Activated T-cell treated with anti-CD3 and anti-CD28 coated beads, Interleukin-2, amount 50 U/mL, for 4 hours (primary cell): ENCODE measurements at places on chromosomes 5 and 9. TPM values are rescaled to one million over a fixed set of nuclear protein-coding genes. Genes with fewer than 3 reads are reported as not detected.

The FOXD4 gene
- total RNA-seq, result 0.10 TPM

The ACSL6 gene
- 25.0 TPM for total RNA-seq

The TMEM245 gene
- 19.6 TPM for total RNA-seq

The GFI1B gene
- total RNA-seq, result 0.87 TPM

The ISL1 gene
- not detected for total RNA-seq

The PLAC8L1 gene
- total RNA-seq, result not detected

DNA sequence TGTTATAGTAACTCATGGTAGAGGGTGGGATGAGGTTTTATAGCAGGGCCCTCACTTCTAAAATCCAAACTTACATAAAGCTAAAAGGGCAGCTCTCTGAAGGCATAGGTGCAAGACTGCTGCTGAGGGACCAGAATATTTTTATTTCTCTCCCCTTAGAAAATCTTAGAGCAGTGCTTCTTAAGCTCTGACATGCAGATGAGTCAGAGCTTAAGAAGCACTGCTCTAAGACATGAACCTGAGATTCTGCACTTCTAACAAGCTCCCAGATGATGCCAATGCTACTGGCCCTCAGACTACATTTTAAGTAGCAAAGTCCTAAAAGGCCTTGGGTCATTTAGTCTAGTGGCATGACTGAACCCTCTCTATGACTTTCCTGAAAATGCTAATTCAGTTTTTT lies 97.6 kb upstream of the SPRY4 start:
- no peak for DNase-seq

GRCh38 chr5:174777583-174777982 lies 53.2 kb downstream of the MSX2 start:
- no peak for DNase-seq

DNA sequence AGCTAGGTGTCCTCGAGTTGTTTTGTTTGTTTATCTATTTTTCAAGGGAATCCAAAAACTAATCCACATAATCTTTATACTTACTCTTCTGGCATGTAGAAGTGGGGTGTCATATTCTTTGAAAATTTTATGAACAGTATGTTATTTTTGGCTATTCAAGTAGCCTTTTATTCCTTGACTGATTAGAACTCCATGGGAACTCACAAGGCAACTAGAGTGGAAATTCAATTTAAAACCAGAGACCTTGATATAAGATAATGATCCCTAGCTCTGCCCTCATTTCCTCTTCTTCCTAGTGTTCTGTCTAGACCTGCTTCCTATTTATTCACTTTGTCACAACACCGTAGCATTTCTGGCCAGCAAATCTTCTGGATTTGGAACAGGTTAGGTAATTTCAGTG lies 1123.7 kb upstream of the C9orf72 start:
- DNase-seq, result no peak

- no peak for DNase-seq
Observed at GRCh38 chr9:121835587-121836365, 184.3 kb downstream of the DAB2IP start.

- no peak for DNase-seq
Observed at GRCh38 chr5:30620481-30621085, 572.9 kb upstream of the CDH6 start.

DNA sequence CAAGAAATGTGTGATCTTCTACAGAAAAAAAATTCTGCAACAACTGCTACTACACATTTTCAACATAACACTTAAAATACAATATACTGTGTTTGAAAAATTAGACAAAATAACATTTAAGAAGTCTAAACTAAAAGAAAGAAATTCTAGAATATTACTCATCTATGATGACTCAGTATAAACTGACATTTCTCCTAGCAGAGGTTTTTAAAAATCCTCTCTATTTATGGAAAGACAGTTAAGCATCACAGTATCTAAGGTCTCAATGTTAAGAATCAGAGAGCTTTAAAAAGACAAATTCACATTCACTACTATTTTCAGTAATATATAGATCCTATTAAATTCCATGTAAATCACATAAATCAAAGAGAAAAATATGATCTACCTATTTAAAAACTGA lies 61.3 kb downstream of the NR2F1-AS1 start:
- DNase-seq, result no peak

- DNase-seq, result no peak
Observed at GRCh38 chr5:32690153-32690552, 21.0 kb upstream of the NPR3 start.
